WTC11 (cell line): ENCODE measurements at places on chromosomes 3 and 15.

GRCh38 chr15:44296625-44297524, 8.4 kb downstream of the GOLM2 start:
- DNase-seq = no peak

- no peak for DNase-seq
Measured at GRCh38 chr15:59833366-59833765, 144.2 kb upstream of the BNIP2 start.

GRCh38 chr15:96404560-96404959, 74.1 kb downstream of the NR2F2 start:
- DNase-seq = no peak

GRCh38 chr15:32877252-32878019, 159.6 kb downstream of the GREM1 start:
- DNase-seq = no peak

DNA sequence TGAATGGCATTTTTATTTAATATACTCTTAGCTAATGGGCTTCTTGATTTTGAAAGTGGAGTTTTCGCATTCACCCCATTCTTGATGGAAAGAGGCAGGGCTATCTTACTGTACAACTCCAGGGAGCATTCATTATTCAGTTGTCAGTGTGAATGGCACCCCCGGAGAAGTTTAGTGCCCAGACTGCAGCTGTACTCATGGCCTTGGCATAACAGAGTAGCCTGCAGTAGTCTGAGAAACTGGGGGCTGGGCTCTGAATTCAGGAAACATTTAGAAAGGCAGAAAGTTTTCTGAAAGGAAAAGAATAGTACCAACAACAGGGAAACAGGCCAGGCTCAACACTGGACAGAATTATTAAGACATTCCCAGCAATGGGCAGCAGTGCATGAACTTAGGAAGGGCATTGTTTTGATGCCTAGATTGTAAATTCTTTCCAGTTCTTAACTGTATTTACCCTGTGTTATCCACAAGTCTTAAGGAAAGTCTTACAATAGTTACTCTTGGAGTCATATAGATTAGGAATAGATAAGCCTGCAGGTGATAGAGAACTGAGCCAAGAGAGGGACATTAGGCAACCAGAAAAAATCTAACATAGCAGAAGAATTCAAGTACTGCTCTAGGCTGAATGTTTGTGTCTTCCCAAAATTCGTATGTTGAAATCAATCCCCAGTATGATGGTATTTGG, 44.4 kb downstream of the TIPARP start:
- DNase-seq = no peak

DNA sequence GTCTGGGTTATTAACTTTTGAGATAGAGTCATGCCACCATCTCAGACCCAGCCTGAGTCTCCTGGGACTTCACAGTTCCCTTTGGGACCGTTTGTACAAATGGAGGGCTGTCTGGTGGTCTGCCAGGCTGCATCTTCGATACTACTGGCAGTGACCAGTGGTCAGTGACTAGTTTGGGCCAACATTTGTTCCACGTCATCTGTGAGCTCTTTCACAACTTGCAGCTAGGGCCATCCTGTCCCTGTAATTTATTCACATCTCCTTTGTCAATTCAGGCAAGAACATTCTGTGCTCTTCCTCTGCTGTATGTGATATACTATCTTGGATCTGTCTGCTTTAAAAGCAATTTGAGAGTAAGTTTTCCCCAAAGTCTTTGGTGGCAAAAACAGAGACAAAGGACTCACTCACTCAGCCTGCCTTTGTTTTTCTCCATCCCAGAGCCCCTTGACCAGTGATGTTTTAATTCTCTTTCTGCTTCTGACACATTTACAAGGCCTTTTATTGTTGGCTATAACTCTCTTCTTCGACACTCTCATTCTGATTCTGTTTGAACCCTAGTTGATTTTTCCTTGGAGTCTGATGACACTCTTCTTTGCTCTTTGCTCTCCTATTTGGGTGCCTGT, 353.4 kb downstream of the EPHB1 start:
- DNase-seq = no peak

GRCh38 chr3:140766465-140766864, 88.6 kb downstream of the TRIM42 start:
- DNase-seq = no peak

GRCh38 chr15:66885281-66885915, 180.0 kb upstream of the SMAD3 start:
- DNase-seq = no peak

- no peak for DNase-seq
Measured at GRCh38 chr15:69921626-69922619, 175.8 kb downstream of the TLE3 start.

DNA sequence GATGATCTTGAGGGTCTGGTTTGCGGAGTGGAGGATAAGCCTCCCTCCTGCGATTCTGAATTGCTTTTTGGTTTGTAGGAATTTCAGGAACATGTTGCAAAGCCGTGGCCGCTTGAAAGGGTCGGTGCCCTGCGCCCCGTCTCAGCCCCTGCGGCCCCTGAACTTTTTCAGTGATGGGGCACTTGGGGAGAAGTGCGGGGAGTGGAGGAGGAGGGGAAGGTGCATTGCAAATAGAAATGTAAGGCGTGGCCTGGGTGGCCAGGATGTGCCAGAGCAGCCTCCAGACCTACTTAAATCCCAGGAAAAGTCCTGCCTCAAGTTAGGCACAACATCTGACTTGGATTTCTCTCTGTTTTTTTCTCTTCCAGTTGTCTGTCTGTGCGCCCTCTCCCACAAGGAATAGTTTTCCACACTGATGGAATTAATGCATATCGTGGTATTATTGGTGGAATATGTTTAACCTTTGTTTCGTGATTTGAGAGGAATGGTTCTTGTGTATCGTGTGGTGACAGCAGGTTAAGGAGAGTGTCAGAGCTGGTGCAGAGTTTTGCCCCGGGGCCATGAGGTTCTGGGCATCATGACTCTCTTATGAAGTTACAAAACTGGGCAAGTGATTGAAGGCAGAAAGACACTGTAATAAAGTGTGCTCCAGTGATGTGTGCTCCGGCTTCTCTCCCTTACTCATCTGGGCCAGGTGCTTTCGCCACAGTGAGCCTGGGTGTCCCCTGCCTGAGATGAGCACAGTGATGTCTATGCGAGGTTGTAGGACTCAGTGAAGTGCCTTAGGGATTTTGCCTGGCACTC, 153.8 kb downstream of the PGPEP1L start:
- DNase-seq = peak; percentile 40

- no peak for DNase-seq
Measured at GRCh38 chr15:44788748-44789147, 52.4 kb downstream of the TRIM69 start.

- DNase-seq = no peak
Measured at GRCh38 chr3:122313281-122313680, 11.8 kb upstream of the CSTA start.

DNA sequence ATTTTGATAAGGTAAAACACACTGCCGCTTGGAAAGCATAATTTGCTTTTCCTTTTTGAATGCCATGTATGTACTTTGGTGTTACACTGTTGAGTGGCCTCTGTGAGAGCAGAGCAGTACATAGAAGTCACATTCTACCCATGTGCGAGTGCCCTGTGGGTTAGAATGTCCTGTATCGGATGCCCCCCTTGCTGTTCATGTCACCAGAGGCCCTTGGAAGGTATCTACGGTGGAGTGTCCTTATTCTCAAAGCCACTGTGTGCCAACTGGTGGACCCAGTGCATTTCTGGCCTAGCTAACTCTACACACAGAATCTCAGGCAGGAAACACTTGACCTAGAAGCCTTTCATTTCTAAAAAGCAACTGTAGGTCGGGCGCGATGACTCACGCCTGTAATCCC, 137.0 kb downstream of the GHSR start:
- no peak for DNase-seq

DNA sequence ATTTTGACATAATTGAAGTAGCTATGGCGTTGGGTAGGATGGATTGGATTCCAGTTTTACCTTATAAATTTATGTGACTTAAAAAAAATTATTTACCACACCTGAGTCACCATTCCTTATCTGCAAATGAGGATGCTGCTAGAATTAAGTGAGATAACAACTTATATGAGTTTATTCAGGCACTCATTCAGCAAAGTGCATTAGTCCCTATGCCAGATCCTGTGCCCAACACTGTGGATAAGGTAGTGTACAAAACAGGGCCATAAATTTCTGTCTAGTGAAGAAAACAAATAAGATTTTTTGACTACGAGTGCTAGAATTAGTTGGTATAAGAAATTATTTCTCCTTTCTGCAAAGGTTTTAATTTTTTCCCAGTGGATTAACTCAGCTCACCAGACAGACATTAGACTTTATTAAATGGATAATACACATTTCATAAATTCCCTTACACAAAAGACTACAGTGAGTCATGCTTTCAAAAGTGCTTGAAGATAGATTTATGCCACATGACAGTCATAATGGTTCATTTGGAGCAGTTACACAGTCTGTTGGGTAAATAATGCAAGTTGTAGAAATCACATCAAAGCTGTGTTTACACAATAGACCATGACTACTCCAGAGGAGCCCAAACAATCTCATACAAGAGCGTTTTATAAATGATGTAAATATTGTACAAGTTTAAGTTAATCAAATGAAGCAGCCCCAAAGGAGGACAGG, 129.9 kb upstream of the TGFBR2 start:
- no peak for DNase-seq

- peak; percentile 54 for DNase-seq
Measured at GRCh38 chr3:118817748-118818165, 216.9 kb downstream of the IGSF11 start.

DNA sequence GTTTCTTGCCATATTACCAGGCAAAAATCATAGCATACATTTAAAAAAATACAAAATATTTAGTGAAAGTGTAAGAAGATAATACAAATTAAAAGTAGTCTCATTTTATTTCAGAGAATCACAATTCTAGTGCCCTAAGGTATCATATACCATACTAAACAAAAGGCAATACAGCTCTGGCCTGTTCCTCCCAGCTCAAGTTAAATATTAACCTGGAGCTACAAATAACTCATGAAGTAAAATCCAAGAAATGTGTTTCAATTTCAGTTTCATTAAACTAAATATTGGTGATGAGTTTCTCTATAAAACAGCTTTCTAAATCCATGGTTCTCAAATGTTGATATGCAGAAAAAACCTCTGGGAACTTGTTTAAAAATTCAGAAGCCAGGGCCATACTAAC, 67.7 kb downstream of the INO80 start:
- no peak for DNase-seq

GRCh38 chr15:75727851-75728715, 15.4 kb upstream of the CSPG4 start:
- DNase-seq = peak; percentile 76

DNA sequence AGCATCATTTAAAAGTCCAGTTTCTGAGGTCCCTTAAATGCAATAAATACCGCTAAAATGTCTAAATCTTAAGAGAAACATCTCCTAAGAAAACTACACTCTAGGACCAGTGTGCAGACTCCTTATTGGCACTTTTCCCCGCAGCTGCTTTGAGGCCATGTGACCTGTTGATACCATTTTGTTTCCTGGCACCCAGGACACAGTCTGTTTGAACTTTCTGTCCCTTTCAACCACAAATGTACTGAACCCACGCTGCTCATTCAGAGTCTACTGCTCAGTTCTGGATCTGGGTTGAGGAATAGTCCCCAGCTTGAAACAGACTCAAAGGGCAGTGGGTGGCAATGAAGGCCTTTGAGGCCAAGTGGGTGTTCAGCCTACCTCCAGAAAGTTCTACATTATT, 17.1 kb downstream of the LDHAL6B start:
- DNase-seq = no peak

DNA sequence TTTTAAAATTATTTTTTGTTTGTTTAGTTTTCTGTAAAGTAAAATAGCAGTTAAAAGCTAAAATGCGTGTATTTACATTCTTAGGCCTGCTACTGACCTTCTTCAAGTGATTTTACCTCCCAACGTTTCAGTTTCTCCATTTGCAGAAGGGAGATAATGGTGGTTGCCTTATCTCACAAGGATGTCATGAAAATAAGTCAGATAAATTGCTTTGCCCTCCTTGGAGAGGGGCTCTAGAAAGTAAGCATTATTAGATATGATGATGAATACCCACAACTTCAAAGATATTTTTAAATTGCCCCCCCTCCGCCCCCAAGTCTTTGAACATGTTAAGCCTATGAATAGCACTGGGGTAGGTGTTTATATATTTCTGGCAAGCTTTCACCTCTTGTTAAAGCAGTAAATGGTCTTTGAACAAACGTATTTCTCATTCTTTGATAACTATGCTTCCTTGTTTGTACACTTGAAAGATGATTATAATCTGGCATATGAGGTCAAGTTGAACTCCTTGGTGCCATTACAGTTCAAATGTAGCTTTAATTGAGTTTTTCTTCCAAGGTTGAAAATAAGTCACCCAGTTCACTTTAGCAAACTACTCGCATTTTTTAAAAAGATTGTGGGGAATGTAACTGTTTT, 6.4 kb downstream of the TERC start:
- DNase-seq = no peak

DNA sequence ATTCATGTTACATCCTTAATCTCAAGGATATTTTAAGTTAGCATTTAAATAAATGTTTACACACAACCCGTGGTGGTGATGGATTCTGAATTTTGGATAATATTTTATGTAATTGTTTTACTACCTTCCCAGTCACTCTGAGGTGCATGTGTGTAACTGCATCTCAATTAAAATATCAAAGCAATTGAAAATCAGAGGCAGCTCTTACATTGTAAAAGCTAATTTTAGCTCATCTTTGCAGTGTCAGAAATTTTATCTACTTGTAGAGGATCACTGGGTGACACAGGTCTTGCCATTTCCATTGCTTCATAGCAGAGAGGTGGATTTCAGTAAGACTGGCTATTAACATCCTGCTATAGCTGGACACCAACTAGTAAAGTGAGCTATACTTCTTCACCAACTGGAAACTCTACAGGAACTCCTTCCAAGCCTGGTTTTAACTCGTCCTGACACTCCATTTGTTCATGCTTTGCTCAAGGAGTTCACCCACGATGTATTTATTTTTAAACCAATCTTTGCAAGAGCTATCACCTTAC, 19.6 kb upstream of the MITF start:
- no peak for DNase-seq

- DNase-seq = no peak
Measured at GRCh38 chr3:128794067-128794768, 68.2 kb downstream of the RAB7A start.

- no peak for DNase-seq
Measured at GRCh38 chr3:126540342-126540849, 16.4 kb downstream of the CHST13 start.

GRCh38 chr3:160951642-160952487, 153.3 kb downstream of the B3GALNT1 start:
- DNase-seq = no peak

- DNase-seq = no peak
Measured at GRCh38 chr15:32099956-32100684, 69.8 kb downstream of the CHRNA7 start.

GRCh38 chr3:42805141-42805821, 991 bp upstream of the HIGD1A start:
- peak; percentile 57 for DNase-seq

GRCh38 chr3:150309557-150309956, 98.5 kb upstream of the TSC22D2 start:
- no peak for DNase-seq
